ENCODE measurements at places on chromosomes 3 and 15. TPM values are rescaled to one million over a fixed set of nuclear protein-coding genes. Genes with fewer than 3 reads are reported as not detected.

RASGRP1 gene
- total RNA-seq: 64.9 TPM

PLA2G4E gene
- total RNA-seq: not detected

ZNF106 gene
- 70.6 TPM for total RNA-seq

GP9 gene
- 28.1 TPM for total RNA-seq

FETUB gene
- not detected for total RNA-seq

SCAP gene
- total RNA-seq: 31.9 TPM

ZNF774 gene
- under 0.01 TPM for total RNA-seq

UACA gene
- total RNA-seq: 2.5 TPM

KIF7 gene
- total RNA-seq: 0.21 TPM

FSD2 gene
- under 0.01 TPM for total RNA-seq

COL6A5 gene
- total RNA-seq: not detected

CPNE9 gene
- not detected for total RNA-seq

DNAH1 gene
- total RNA-seq: 20.9 TPM

All from mononuclear cell (primary cell).